ENCODE measurements at places on chromosomes 4 and X.

- DNase-seq: no peak
Measured at GRCh38 chrX:117910216-117910615, 206.4 kb downstream of the KLHL13 start.

GRCh38 chrX:70907900-70908299 is 611 bp downstream of the TEX11 start:
- no peak for DNase-seq

- DNase-seq: no peak
Measured at GRCh38 chr4:185002784-185003183, 15.5 kb upstream of the HELT start.

- no peak for DNase-seq
Measured at GRCh38 chr4:126047114-126047513, 732.4 kb downstream of the FAT4 start.

GRCh38 chr4:159142241-159142640 is 39.4 kb downstream of the RAPGEF2 start:
- no peak for DNase-seq

GRCh38 chr4:1274871-1275270 is 14.8 kb upstream of the MAEA start:
- DNase-seq: no peak

GRCh38 chrX:20989361-20989760 is 384.9 kb upstream of the CNKSR2 start:
- no peak for DNase-seq

GRCh38 chr4:127988638-127989037 is 23.4 kb downstream of the ABHD18 start:
- no peak for DNase-seq

All from NCI-H1105 (cell line).